ENCODE measurements at places on chromosomes 1 and 21.

- DNase-seq, result no peak
Observed at GRCh38 chr1:205783904-205784303, 8.6 kb upstream of the RAB29 start.

DNA sequence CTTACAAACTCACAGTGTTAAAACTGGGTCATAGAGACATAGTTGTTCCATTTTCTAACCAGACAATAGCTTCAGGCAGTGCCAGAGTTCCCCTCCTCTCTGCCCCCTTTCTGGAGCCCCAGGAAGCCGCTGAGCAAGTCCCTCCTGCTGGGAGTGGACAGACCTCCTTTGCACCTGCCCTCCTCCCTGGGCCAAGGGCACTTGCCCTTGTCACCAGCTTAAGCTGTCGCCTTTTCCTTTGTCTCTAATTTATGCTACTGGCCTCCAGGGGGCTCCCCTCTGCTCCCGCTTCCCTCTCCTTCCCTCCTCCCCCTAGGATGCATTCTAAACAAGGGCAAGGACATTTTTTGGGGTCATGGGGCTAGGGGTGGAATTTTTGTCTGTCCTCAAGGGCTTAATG lies 182.4 kb downstream of the MIS18A start:
- DNase-seq, result no peak

GRCh38 chr1:23594149-23594907 lies 35.0 kb upstream of the ID3 start:
- DNase-seq, result no peak

GRCh38 chr1:228836427-228836826 lies 101.1 kb downstream of the RHOU start:
- no peak for DNase-seq

GRCh38 chr1:177235350-177235749 lies 64.6 kb downstream of the BRINP2 start:
- DNase-seq, result no peak

DNA sequence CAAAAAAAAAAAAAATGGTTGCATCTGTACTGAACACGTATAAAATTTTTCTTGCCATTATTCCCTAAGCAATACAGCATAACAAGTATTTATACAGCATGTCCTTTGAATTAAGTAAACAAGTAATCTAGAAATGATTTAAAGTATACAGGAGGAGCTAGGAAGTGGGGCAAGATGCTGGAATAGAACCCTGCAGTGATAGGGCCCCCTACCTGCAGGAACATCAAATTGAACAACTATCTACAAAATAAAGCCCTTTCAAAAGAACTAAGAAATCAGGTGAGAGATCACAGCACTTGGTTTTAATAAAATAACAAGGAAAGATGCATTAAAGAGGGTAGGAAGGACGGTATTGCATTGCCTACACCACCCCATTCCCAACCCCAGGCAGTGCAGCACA lies 10.9 kb downstream of the TSHB start:
- no peak for DNase-seq

DNA sequence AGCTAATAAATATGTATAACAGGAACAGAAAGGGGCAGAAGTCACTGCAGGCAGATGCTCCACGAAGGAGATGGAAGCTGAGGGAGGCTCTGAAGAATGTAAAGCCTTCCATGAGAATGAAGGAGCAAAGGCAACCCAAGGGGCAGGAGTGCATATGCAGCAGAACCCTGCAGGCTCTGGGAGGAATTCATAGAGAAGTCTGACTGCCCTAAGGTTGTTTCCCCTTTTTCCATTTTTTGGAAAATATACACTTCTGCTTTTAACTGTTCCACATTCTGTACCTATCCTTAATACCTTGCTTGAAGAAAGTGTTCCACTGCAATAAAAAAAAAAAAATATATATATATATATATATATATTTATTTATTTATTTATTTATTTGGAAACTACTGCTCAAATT lies 69.6 kb downstream of the CD34 start:
- no peak for DNase-seq

GRCh38 chr1:4825800-4826450 lies 171.5 kb downstream of the AJAP1 start:
- no peak for DNase-seq

DNA sequence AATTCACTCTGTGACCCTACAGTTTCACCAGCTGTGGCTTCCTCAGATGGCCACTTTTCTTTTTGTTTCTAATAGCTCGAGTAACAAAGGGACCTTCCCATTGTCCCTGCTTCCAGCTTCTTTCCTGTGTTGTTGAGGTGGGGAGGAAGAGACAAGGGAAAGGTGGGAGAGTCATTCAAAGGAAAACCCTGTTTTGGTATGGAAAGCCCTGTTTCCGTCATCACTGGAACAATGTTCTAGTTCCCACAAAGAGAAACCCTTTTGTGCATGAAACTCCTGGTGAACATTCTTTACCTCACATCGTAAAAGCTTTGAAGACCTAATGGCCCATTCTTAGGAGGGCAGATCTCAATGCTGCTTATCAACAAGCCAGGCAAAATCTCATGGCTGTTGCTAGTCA lies 62.2 kb downstream of the ABCA4 start:
- DNase-seq, result no peak

All from activated gamma-delta T cell treated with Interleukin-2 at 50 U/mL for 16 hours (primary cell).